Iris pigment epithelial cell (primary cell): ENCODE measurements at places on chromosomes 5 and 9.

GRCh38 chr5:93575461-93576414 is 5.3 kb downstream of the NR2F1-AS1 start:
- DNase-seq = peak; percentile 27

GRCh38 chr5:135214897-135215616 is 181.0 kb upstream of the PITX1 start:
- peak; percentile 62 for DNase-seq

DNA sequence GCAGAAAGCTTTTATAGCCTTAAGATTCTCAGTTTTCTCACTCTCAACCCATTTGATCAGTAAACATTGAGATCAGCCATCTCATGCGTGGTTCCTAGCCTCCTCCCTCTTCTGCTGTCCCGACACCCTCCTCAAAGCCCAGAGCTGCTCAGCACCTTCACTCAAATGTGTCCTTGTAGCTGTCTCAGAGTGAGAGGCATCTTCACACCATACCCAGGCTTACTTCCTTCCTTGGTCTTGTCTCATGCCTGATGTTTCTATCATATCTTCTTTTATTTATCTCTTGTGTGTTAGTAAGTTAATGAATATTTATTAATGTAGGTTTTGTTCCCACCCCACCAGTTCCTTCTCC is 72.4 kb upstream of the SNX2 start:
- no peak for DNase-seq

- DNase-seq = peak; percentile 88
Measured at GRCh38 chr5:112779531-112779930, 41.8 kb downstream of the APC start.

GRCh38 chr5:157294407-157295091 is 28.6 kb downstream of the CYFIP2 start:
- no peak for DNase-seq
